Activated T-helper 2 cell treated with anti-CD3 and anti-CD28 coated beads, Interferon-gamma antibody, Interleukin-2, Interleukin-4, amounts not matched to agents 10 μg/mL and 5 μg/mL and 100 μg/mL, durations not matched to agents 14 hours and 24 hours and 36 hours (primary cell): ENCODE measurements at places on chromosomes 16 and 17. TPM values are rescaled to one million over a fixed set of nuclear protein-coding genes. Genes with fewer than 3 reads are reported as not detected.

Gene GGT6
- not detected in 2 replicates for total RNA-seq

Gene UTS2R
- 0.18 TPM in 1 of 2 replicates, not detected in the other for total RNA-seq

Gene TGFB1I1
- total RNA-seq: 1.2 and 1.7 TPM in 2 replicates

Gene GNGT2
- 16.8 and 17.1 TPM in 2 replicates for total RNA-seq

Gene ZPBP2
- not detected in 2 replicates for total RNA-seq

Gene GABARAP
- 145 and 147 TPM in 2 replicates for total RNA-seq

Gene MYO1D
- 22.8 and 23.4 TPM in 2 replicates for total RNA-seq

Gene NUBP1
- total RNA-seq: 33.9 and 35.9 TPM in 2 replicates

Gene AANAT
- total RNA-seq: 0.18 TPM in 1 of 2 replicates, not detected in the other

Gene BAHCC1
- 0.90 and 0.91 TPM in 2 replicates for total RNA-seq

GRCh38 chr17:75619506-75620431, 13.5 kb upstream of the SMIM5 start:
- DNase-seq: no peak

DNA sequence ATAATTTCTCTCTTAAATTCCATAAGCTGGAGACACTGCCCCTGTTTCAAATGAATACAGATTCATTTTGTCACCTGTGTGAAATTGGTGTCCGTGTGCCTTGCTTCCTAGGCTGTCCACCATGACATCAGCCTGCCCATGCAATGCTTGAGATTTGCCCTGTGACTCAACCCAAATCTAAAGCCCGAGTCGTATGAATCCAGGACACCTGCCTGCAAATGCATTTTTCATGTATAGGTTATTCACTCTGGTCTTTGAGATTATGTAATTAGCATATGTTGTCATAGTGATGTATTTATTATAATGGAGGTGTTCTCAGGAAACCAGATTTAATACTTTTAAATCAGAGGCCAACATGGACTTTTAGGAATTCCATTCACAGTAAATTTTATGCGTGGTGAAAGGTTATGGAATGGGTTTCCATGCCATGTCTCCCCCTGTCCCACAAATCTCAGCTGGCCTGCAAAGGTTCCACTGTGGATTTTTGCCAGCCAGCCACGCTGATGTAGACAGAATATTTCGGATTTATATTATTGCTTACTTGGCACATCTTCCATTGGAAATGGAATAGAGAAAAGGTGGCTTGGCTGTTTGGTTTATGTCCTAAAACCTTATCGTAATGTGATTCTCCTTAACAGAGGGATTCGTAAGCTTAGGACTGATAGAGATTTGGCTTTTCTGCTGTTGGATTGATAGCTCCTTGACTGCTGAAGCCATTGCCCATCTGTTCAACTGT, 551.1 kb downstream of the WWOX start:
- no peak for DNase-seq

GRCh38 chr17:1978396-1978949, 46.7 kb downstream of the RTN4RL1 start:
- no peak for DNase-seq

DNA sequence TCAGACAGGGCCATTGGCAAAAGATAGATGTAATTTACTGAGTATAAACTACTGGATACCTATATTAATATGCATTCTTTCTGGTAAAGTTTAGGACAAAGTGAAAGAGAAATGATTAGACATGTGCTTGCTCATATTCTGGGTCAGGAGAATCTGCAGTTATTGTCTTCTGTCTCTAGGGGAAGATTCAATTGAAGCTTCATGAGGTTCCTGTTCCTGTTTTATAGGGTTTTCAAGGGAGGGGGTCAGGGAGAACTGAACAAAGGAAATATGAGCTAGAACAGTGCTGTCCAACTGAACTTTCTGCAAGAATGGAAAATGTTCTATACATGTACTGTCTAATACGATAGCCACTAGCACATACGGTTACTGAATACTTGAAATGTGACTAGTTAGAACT, 59.3 kb upstream of the CORO6 start:
- DNase-seq: no peak

GRCh38 chr16:14366974-14367707, 262.9 kb downstream of the PARN start:
- DNase-seq: no peak

- DNase-seq: no peak
Observed at GRCh38 chr16:17193566-17194100, 277.1 kb downstream of the XYLT1 start.

DNA sequence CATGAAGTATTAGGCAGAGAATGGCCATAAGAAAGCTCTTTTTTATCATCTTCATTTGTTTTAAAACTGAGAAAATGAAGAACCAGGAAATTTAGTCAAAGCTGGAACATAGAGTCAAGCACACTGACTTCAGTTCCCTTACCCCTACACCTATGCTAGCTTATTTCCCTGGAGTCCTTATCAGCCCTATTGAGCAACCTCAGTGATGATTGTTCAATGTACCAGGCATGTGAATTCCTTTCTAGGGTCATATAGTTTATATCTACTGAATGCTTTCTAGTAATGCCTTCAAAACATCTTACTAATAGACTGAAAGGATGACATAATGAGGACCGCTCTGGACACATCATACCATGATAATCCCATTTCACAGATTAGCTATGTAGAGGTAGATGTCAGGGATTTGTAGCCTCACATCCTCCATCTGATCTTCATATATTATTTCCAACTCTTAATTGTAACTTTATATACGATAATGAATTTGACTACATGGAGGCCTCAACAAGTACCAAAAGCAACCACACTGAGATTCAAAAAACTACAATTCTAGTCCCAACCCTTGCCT, 460.4 kb upstream of the DYNLRB2 start:
- DNase-seq: no peak

DNA sequence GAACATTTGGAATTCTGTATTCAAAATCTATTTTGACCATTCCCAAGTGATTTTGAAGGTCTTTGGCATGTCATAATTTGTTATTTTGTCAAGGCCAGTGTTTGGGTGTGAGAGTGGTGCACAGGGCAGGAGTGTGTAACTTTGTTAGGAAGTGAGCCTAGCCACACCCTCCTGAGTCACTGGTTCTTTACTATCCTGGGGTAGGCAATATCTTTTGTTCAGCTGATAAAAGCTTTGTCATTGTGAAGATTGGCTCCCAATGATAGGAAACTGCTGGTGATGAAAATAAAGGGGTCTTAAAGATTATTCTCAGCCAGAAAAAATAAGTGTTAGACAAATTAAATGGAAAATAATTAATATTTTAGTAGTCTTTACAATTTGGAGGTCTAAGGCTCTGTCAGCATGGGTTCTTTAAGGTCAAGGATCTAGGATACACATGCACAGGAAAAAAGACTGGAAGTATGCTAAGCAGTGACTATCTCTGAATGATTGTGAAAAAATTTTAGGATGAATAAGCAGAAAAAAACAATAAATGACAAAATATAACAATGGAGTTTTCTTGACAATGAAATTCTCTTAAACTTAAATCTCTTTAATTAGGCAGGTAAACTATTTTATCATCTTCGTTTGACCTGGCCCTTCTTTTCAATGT, 5.1 kb downstream of the UBN1 start:
- no peak for DNase-seq

DNA sequence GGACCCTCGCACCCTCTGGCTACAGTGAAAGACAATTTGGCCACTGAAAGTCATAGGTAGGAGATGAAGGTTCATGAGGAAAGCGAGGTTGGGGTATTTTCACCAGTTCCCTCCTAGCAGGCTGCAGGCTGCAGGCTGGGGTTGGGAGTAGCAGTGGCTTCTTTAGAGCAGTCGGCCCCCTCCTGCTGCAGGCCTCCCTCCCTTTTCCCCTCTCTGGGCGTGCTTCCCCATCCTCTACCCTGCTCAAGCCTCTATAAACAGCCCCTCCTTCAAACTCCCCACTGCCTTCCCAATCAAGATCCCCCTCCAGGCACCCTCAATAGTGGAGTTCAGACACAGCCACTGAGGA, 41.8 kb downstream of the GAS7 start:
- DNase-seq: no peak

- DNase-seq: no peak
Observed at GRCh38 chr16:75916451-75916850, 190.2 kb upstream of the CPHXL start.

DNA sequence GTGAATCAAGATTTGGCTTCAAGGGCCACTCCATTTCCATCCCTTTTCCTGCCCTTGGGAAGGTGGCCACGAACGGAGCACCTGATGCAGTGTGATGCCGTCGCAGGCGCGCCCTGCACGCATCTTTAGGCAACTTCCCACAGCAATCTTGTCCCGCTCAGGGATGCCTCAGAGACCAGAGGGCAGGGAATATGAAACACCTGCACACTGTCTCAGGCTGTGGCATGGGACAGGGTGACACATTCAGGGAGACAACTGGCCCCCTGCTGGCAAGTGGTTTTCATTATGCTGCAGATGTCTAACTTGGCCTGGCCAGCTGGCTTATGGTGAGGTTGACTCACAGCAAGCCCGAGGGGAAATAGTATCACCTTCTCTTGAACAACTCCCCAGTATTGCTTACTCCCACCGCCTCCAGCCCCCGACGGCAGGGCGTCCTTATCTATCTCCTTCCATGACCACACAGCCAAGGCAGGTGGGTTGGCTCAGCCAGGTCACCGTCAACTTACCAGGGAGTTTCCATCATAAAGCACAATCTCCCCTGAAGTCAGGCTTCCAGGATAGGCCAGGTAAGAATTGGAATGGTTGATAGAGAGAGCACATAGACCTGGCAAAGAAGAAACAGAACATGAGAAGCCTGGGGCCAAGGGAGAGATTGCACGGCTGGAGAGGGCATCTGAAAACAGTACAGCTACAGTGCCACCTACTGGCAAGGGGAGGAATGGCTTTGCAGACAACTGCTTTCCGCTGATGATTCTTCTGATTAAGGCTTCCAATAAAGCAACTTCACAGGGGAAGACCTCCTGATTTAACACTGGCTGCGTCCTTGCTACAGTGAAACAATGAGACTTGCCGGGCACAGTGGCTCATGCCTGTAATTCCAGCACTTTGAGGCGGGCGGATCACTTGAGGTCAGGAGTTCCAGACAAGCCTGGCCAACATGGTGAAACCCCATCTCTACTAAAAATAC, 21.1 kb downstream of the WIPI1 start:
- peak; percentile 79 for DNase-seq

GRCh38 chr17:55332296-55333041, 67.7 kb downstream of the HLF start:
- no peak for DNase-seq

DNA sequence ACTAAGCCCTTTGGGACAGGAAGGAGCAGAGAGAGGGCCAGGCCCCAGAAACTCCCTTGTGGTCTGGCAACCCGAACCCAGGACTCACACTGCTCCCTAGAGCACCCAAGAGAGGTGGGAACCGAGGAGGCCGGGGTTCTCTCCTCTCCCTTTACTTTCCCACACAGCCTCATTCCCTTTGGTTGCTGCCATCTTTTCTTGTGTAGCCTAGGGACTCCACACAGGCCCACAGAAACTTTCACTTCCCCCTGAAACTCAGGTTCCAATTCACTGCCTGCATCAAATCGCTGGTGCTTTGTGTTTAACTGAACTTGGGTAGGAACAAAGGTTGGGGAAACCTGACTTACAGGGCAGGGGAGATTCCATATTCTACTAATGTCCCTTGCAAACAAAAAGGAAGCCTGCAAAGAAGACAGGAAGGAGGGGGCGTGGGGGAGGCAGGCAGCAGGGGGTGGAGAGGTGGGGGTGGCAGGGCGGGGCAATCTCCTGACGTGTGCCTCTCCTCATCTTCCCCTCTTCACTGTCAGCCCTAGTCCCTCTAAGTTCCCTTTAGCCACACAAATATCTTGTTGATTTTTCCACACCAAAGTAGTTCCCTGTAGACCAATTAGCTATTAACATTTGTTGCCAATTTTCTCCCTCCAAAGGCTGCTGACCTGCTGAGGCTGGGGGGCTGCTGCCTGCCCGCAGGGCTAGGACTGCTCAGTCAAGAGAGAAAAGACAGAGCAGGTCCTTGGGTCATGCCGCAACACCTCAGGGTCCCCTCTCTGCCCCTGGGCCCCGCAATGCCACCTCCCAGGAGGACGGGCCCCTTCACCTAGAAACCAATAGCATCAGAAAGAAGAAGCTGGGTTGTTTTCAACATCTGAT, 8.0 kb downstream of the ST3GAL2 start:
- peak; percentile 25 for DNase-seq

GRCh38 chr17:75450270-75450669, 6.2 kb upstream of the TMEM94 start:
- no peak for DNase-seq

DNA sequence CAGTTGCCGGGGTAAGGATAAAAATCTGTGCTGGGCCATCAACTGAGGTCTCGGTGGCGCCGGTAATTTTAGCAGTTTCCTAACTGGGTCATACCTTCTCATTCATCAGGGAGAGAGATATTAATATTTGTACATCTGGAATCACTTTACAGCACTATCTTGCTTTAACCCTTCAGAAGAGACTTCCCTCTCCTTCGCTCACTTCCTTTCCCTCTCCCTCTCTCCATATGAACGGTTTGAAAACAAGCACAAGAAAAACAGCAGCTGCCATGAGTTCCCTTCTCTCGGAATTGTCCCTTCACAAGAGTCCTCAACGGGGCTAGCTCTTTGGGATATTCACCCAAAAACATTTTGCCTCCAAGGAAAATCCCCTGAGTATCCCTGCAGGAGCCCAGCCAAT, 144.3 kb upstream of the NOG start:
- no peak for DNase-seq

DNA sequence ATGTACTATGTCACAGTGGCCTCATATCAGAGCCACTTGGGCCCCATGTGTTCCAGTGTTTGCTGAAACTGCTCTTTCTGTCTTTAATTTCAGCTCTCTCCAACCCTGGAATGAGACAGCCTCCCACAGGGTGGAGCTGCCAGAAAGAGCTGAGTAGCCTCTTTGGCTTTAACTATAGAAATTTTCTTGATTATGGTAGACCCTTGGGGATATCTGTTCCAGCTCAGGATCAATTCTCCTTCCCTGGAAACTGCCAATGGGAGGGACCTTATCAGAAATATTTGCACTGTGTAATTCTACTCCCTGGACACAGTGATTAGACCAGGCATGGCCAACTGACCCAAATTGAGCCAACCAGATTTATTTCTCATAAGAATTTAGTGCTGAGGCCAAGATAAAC, 39.0 kb upstream of the KDM8 start:
- no peak for DNase-seq
